Activated naive CD4-positive, alpha-beta T cell treated with Interleukin-2 at 50 U/mL for 16 hours (primary cell): ENCODE measurements at places on chromosomes 7 and 10.
A peak's percentile ranks its signal among the peaks of the same experiment; 100 is the strongest.

GRCh38 chr10:71462062-71462935 lies 65.6 kb downstream of the CDH23 start:
- no peak for DNase-seq

- DNase-seq: no peak
Measured at GRCh38 chr10:117983961-117984360, 62.8 kb downstream of the RAB11FIP2 start.

DNA sequence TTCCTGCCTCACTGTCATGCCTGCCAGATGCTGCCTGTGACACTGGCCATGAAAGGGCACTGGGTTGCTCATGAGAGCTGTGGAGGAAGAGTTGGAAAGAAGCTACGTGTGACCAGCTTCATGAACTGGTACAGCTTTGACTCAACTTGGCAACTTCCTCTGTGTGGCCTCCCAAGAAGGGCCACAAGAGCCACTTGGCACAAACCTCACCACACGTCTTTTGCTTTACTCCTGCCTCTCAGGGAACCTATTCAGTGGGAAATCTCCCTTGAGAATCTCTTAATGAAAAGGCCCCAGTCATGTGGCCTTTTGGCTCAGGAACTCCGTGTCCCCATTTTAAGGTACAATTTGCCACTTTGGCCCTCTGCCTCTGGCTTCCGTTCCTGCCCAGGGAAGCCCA lies 54.5 kb downstream of the FRMD4A start:
- DNase-seq: no peak

- DNase-seq: no peak
Measured at GRCh38 chr10:8874972-8875371, 820.5 kb downstream of the GATA3 start.

GRCh38 chr7:107945332-107945731 lies 54.3 kb downstream of the DLD start:
- DNase-seq: no peak

DNA sequence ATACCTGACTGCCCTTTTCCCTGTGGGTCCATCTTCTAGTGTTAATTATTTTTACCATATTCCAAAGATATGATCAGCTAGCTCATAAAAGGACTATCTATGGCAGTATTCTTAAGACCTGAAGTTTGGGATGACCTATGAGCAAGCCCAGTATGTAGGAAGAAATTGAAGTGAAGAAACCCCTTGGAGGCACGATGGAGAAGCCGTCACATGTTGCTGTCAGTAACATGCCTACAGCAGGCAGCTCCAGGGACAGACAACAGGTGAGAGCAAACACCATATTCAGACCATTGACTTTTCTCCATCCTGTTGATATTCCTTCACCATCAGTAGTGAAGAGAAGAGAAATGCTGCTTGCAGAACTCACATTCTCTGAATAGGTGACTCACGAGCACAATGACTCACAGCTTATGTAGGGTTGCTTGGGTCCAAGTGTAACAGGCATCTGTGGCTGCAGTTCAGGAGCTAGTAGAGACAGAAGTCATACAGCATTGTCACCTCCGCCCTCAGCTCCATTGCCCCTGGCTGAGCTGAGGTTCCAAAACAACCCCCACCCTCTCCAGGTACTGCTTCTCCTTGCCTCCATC lies 8.4 kb upstream of the LYZL2 start:
- peak; percentile 7 for DNase-seq

- no peak for DNase-seq
Measured at GRCh38 chr7:87475359-87476178, at the start of gene ABCB4. TSS of gene ABCB4 (minus strand) at chr7:87475680. CDS start at chr7:87475465, 215 bp downstream.

DNA sequence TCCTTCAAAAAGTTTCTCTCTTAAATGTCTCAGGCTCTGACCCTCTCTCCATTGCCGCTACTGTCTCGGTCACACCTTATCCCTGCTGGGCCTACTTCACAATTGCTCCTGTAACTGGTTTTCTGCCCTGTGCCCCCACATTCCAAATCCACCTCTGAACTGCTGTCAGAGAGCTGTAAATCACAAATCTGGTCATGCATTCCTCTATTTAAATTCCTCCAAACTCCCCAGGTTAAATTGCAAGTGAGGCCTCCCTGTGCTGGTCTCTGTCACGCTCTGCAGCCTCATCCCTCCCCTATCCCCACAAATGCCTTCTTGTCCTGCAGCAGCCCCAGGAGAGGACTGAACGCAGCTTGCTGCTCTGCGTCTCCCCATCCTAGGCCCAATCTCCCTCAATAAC lies 40.4 kb upstream of the CDCA7L start:
- DNase-seq: no peak

GRCh38 chr7:93819699-93820098 lies 70.9 kb downstream of the TFPI2 start:
- no peak for DNase-seq

GRCh38 chr7:3243680-3244079 lies 57.4 kb upstream of the SDK1 start:
- DNase-seq: no peak

- no peak for DNase-seq
Measured at GRCh38 chr7:2225336-2225735, 7.4 kb downstream of the MAD1L1 start.

- no peak for DNase-seq
Measured at GRCh38 chr10:114492351-114493037, 88.2 kb upstream of the AFAP1L2 start.

DNA sequence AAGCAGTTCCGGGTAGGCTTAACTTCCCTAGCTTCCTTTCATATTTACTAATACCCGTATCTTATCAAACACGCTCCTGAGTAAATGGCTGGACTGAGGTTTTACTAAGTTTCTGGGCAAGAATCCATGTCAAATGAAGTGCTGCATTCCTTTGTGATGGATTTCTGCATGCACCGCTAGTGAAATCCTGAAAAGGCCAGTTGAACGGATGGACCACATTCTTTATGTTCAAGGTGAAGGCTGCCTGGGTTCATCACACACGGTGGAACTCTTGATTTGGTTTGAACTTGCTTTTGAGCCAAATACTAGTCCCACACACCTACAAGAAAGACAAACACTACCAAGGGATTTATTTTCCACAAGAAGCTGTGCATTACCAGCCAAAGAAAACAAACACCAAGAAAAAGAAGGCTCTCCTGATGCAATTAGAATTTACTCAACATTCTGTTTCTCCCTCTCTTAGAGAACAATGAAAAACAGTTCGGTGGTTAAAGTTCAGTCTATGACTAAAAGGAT lies 255.0 kb upstream of the SEMA3C start:
- no peak for DNase-seq

GRCh38 chr10:123558651-123559050 lies 107.5 kb upstream of the GPR26 start:
- no peak for DNase-seq

DNA sequence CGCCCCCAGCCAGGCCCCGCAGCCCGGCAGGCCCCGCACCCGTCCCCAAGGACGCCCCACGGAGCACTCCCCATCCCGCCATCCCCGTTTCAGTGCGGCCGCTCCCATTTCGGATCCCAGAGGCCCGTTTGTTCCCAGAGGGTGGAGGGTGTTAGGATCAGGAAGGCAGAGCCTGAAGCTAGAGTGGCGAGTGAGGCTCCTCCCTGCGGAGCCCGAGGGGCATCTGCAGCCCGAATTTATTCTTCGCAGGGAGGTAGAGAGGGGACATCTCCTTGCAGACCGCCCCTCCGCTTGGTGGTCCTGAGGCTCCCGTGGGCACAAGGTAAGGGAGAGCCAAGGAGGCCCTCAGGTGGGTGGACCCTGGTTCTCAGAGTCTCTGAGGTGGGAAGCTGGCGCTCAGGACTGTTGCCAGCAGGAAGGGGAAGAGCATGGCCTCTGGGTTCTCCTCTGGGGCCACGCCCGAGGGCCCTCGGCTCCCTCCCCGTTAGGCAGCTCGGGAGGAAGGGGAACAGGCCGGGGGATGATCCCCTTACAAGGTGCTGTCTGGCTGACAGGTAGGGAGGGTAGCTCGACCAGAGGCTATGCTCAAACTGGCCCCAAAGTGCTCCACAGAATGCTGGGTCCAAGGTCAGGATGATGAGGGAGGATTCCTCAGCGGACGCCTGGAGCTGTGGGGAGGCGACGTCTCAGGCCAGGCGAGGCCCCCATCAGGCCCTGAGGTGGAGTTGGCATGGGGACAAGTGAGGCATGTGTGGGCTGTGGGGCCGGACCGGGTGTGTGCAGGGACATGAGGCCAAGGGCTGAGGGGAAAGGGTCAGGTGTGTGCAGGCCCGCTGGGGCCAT lies 17.4 kb downstream of the POLL start:
- DNase-seq: no peak

- no peak for DNase-seq
Measured at GRCh38 chr10:45410807-45411606, 37.0 kb downstream of the ALOX5 start.

DNA sequence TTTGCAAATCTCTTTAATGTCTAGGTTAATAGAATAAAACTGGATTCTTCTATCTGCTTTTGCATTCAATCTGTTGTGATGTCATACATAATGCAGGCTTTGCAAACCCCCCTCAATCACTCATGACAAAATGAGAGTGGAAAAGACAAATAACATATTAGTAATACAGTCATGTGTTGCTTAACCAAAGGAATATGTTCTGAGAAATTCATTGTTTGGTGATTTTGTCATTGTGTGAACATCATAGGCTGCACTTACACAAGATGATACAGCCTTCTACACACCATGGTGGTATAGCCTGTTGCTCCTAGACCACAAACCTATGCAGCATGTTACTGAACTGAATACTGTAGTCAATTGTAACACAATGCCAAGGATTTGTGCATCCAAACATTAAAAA lies 87.3 kb upstream of the SEC61G start:
- DNase-seq: no peak

GRCh38 chr7:94577357-94577756 lies 67.7 kb downstream of the CASD1 start:
- DNase-seq: no peak

GRCh38 chr7:130272381-130273080 lies 5.9 kb downstream of the CPA2 start:
- DNase-seq: no peak

- no peak for DNase-seq
Measured at GRCh38 chr7:150863946-150864345, 11.6 kb downstream of the AOC1 start.

DNA sequence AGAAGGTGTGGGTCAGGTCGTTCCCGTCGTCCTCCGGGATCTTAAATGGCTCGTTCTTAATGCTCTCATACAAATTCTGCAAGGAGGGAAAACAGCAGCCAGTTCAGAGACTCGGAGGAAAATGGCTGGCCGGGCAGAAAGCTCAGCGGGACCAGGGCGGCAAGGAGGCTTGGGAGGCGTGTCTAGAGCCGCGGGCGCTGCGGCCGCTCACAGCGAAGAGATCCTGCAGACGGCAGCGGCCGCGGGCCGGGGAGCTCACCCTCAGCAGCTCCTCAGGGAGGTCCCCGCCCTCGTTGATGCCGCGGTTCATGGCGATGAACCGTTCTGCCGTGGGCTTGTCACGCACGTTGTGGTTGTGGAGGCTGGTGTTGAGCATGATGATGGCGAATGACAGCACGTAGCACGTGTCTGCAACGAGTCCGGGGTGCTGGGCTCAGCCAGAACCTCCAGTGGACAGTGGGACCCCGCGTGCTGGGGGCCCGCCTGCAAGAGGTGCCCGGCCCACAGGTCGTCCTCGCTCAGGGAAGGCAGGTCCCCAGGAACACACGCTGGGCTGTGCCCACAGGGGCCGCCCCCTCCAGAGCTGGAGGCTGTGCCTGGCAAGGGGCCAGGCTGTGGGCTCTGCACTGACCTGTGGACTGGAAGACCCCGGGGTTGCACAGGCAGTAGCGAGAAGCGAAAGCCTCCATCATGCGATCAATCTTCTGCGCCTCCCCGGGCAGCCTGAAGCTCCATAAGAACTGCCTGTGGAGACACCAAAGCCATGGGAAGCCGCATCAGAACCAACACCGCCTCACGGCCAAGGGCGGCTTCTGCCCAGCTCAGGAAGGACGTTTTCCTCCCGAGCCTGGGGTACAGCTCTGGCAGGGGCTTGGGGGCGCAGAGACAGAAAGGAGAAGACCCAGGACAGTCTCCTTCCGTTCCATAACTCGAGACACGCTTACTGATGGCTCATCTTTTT lies 101.6 kb downstream of the CYTH3 start:
- DNase-seq: no peak

GRCh38 chr10:74418285-74418872 lies 267.4 kb downstream of the ADK start:
- no peak for DNase-seq

GRCh38 chr10:91684841-91685240 lies 52.0 kb upstream of the PPP1R3C start:
- no peak for DNase-seq
